ENCODE measurements at places on chromosomes 5 and 9.

DNA sequence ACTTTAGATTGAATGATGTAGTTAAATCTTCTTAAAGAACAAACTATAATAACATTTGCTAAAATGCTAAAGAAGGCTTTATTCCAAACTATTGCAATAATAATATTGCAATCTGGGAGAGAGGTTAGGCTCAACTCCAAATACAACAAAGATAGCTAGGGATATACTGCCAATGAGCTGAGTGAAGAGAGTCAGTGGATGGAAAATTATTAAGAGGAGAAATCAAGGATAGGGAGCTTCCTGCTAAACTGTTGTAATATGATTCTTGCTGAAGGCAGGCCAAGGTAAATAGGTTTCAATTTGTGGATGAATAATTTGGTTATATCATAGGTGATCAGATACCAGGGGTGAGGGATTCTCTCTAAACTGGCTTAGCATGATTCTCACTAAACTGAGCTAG is 1651.5 kb downstream of the EFNA5 start:
- no peak for DNase-seq

- DNase-seq: no peak
Observed at GRCh38 chr5:108772626-108773025, 24.9 kb downstream of the FER start.

GRCh38 chr9:129164246-129164930 is 13.7 kb downstream of the IER5L start:
- no peak for DNase-seq

- no peak for DNase-seq
Observed at GRCh38 chr5:33032271-33033070, 321.4 kb downstream of the NPR3 start.

GRCh38 chr5:138024117-138024516 is 8.8 kb downstream of the FAM13B start:
- no peak for DNase-seq
